Heart right ventricle (tissue), 16 donors: ENCODE measurements at places on chromosomes 7 and 10.
A peak's percentile ranks its signal among the peaks of the same experiment; 100 is the strongest.

DNA sequence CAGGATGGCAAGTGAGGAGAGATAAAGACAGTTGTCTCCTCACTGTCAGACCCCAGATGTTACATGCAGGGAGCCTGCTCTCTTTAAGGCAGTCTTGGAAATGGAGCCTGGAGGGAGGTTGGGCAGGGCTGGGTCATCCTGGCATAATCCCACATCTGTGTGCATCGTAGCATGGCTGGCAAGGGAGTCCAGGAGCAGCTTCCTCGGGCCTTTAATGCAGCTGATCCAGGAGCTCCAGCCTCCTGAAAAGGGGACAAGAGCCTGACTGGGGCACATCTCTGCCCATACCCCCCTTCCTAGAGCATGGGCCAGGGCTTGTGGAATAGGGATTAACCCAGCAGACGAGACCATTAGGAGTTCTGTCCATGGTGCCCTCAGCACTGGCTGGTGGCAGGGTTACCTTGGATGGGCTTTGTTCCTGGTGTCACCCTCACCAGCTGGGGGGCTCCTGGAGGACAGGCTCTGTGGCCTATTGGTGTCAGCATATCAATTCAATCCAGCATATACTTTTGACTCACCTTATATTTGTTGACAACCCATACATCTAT, 34.9 kb downstream of the TBATA start:
- no peak overlapping the region for H3K4me3 ChIP-seq
- peaks cover 19% of the 10 kb centered on the region for H3K4me1 ChIP-seq
- no peak overlapping the region for H3K27ac ChIP-seq

DNA sequence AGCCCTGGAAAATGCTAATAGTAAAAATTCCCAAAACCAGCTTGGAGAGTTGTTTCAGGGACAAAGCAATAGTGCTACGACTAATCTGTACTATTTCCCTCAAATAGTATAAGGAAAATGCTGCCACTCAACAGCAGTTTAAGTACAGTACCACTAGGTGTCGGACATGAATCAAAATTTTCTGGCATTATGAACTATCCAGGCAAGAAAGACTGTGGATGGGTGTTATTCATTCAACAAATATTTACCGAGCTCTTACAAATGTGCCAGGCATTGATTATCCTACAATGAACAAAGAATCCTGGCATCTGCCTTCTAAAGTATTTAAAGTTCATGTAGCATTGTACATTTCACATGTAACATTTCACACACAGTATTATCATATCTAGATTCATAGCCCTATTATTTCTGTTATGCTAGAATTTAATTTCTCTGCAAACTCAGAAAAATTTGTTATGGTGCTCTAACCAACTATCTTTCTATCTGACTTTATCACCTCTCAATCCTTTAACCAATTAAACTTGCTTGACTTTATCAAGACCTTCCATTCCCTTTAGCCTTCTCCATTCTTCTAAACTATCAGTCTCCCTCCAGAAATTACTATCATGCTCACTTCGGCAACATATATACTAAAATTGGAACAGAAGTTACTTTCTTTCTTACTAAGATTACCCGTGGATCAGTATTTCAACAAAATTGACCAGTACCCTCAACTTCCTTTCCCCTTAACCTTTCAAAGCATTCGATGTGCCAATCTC, 80.6 kb downstream of the ARHGAP21 start:
- H3K36me3 ChIP-seq, result no peaks in the 10 kb centered on the region
- peak; percentile 41 for DNase-seq
- peaks cover 35% of the 10 kb centered on the region for H3K4me1 ChIP-seq
- H3K27me3 ChIP-seq, result no peaks in the 10 kb centered on the region

- H3K27me3 ChIP-seq, result no peaks in the 10 kb centered on the region
- no peaks in the 10 kb centered on the region for H3K36me3 ChIP-seq
- no peaks in the 10 kb centered on the region for H3K4me1 ChIP-seq
- no peak overlapping the region for H3K27ac ChIP-seq
- no peak overlapping the region for H3K4me3 ChIP-seq
- DNase-seq, result no peak
These were observed 336.8 kb upstream of the IGFBP3 start for GRCh38 chr7:46257761-46258448.

DNA sequence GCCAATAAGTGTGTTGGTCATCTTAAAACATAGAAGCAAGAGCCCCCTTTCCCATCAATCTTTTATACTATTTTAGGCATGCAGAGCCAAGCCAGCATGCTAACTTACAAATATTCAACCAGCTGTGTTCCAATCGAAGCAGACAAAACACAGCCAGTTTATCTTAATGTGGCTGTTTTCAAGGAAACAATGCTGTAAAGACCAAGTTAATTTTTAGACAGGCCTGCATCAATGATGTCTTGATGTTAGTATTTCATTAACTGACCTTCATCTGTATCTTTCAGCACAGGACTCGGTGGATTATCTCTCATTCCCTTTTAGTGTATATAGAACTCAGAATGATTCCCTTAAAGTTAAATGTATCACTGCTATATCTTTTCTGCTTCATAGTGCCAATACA, 262.0 kb upstream of the ZWINT start:
- H3K4me1 ChIP-seq, result no peaks in the 10 kb centered on the region
- H3K4me3 ChIP-seq, result no peak overlapping the region
- H3K27me3 ChIP-seq, result no peaks in the 10 kb centered on the region
- no peak for DNase-seq
- no peak overlapping the region for H3K27ac ChIP-seq

GRCh38 chr7:153383781-153384180, 624.2 kb downstream of the ACTR3B start:
- no peaks in the 10 kb centered on the region for H3K36me3 ChIP-seq
- H3K27me3 ChIP-seq, result no peaks in the 10 kb centered on the region
- H3K27ac ChIP-seq, result no peak overlapping the region
- H3K4me1 ChIP-seq, result no peaks in the 10 kb centered on the region
- no peak for DNase-seq
- no peak overlapping the region for H3K4me3 ChIP-seq

- no peak overlapping the region for H3K4me3 ChIP-seq
- no peaks in the 10 kb centered on the region for H3K36me3 ChIP-seq
- H3K27ac ChIP-seq, result no peak overlapping the region
- H3K27me3 ChIP-seq, result no peaks in the 10 kb centered on the region
- no peaks in the 10 kb centered on the region for H3K4me1 ChIP-seq
These were observed 261.4 kb downstream of the RELN start for GRCh38 chr7:103727982-103728610.

DNA sequence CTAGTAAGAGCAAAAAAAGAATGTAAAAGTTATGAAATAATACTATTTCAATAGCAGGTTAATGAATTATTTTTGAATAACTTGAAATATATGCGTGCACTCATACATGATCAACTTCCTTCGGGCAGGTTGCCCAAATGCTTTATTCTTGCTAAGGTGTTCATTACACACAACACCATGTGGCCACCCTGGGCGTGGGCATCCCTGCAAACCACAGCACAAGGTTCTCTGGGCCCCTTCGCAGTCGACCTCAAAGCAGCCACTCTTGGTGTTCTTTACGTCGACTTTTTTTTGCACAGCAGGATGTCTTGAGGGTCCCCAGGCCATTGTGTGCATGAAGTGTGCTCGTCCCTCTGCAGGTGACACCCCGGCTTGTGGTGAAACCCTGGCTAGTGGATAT, 300.7 kb upstream of the PITRM1 start:
- H3K4me1 ChIP-seq, result peaks cover 42% of the 10 kb centered on the region
- no peak for DNase-seq
- no peak overlapping the region for H3K4me3 ChIP-seq
- H3K27me3 ChIP-seq, result no peaks in the 10 kb centered on the region

DNA sequence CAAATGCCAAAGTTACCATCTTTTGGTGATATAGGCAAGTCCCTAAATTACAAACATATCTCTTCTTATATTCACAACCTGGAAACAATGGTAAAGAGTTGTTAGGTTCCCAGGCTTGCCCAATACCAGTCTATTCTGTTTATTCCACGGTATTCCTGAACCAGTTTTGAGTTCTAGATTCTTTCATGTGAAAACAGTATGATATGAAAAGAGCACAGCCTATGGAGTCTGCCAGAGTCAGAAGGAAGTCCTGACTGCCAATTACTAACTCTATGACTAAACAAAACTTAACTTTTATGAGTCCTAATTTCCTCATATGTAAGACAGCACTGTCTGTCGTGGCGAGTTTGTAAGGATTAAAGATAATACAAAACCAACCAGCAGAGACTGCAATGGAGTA, 5.6 kb downstream of the ABI1 start:
- no peak for DNase-seq
- H3K4me3 ChIP-seq, result no peak overlapping the region
- H3K36me3 ChIP-seq, result no peaks in the 10 kb centered on the region
- H3K27me3 ChIP-seq, result no peaks in the 10 kb centered on the region
- H3K4me1 ChIP-seq, result peaks cover 43% of the 10 kb centered on the region

GRCh38 chr7:38760226-38760625, 129.1 kb upstream of the AMPH start:
- no peaks in the 10 kb centered on the region for H3K4me1 ChIP-seq
- no peak for DNase-seq
- no peaks in the 10 kb centered on the region for H3K27me3 ChIP-seq
- H3K36me3 ChIP-seq, result peaks cover 86% of the 10 kb centered on the region
